ENCODE measurements at places on chromosomes 7 and 10.

DNA sequence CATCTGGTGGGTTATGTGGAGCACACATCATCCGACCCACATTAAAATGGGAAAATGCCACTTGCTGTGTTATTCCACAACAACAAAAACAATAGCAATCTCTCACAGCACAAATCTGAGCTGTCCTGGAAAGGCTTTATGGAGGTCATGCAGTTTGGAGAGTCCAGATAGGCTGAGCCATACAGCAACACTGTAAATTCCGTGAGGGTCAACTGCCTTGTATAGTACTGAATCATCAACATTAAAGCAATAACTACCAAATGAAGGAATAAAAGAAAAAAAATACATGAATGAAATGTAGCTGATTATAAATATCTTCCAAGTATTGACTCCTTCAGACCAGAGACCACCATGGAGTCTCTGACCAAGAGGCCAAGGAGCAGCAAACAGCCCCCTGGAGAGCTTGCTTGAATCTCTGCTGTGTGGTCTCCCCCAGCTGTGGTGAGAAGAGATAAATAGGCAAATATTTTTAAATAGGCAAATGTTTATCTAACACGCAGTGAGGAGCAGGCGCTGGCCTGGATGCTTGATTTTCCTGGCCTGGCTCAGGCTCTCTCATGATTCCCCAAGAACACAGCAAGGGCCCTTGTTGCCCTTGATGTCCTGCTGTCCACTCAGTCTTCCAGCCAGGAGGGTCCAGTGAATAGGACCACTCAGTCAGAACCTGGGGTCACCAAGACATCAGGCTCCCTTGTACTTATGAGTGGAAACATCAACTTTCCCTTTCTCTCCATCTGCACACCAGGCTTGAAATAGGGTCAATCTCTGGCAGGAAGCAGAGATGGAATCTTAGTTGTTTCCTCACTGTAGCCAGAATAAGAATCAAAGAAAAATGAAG is 1021.3 kb downstream of the XPNPEP1 start:
- DNase-seq = no peak

DNA sequence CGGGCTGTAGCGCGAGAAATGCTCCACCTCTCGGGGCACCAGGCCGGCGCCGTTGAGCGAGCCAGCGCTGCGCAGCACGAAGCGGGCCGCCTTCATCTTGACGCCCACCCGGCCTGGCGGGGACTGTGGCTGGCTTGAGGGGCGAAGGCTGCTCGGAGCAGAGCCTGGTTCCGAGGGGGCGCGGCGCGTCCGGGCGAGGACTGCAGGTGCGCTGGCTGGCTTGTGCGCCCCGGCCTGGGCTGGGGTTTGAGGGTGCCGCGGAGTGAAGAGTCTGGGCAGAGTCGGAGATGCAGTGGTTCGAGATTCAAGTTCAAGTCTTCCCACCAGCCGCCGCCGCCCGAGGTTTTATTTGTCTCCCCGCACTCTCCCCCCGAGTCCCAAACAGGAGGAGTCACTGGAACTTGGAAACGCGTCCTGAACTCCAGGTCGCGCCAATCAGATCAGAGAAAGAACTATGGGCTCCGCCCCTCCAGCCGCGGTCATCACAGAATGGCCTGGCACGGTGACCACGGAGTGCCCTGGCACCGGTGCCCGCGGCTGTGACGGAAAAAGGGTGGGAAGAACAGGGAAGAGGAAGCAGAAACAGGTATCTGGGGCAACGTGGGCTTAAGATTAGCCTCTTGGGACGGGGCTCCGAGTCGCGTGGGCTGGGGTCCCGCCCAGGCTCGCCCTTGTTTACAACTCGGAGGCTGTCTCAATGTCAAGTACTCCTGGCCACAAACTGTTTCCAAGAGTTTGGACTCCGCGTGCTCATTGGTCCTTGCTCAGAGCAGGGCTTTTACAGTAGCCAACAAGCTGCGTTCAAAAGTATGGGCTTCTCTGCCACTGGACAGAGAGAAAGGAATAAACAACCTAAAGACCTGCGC is at the start of gene PDK4:
Gene PDK4 (minus strand): TSS at position 319 of the 866 bp plus-strand sequence. CDS start 223 bp downstream, at position 96.
- DNase-seq = no peak

- DNase-seq = peak; percentile 81
These were observed 2.4 kb downstream of the GATA3 start for GRCh38 chr10:8056871-8057331.

GRCh38 chr7:77265666-77266065 is 66.0 kb upstream of the FGL2 start:
- peak; percentile 15 for DNase-seq

- DNase-seq = no peak
These were observed 16.6 kb upstream of the ITIH2 start for GRCh38 chr10:7686351-7687171.

DNA sequence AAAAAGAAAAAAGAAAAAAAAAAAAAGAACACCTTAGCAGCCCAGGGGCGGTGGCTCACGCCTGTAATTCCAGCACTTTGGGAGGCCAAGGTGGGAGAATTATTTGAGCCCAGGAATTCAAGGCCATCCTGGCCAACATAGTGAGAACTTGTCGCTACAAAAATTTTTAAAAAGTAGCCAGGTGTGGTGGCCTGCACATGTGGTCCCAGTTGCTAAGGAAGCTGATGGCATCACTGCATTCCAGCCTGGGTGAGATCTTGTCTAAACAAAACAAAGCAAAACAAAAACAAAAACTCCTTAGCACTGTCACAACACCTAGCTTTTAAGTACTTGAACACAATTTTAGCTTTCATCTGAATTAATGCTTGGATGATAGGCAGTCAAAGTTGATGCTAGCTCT is 86.3 kb upstream of the MKLN1 start:
- DNase-seq = no peak

DNA sequence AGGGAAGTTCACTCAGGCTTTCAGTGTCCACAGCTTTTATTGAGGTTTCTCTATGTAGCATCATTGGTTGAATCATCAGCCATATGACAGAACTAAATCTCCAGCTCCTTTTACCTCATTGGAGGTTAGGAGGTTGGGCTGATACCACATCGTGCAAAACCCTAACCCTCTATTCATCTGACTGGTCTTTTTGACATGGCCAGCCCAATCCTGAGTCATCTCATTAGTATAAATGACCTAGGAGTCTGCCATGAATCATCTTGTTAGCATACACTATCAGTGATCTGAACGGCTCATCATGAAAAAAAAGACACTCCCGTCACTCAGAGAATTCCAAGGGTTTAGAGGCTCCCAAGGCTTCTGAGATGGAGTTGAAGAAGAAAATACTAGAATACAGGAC is 669.8 kb upstream of the POT1 start:
- no peak for DNase-seq

DNA sequence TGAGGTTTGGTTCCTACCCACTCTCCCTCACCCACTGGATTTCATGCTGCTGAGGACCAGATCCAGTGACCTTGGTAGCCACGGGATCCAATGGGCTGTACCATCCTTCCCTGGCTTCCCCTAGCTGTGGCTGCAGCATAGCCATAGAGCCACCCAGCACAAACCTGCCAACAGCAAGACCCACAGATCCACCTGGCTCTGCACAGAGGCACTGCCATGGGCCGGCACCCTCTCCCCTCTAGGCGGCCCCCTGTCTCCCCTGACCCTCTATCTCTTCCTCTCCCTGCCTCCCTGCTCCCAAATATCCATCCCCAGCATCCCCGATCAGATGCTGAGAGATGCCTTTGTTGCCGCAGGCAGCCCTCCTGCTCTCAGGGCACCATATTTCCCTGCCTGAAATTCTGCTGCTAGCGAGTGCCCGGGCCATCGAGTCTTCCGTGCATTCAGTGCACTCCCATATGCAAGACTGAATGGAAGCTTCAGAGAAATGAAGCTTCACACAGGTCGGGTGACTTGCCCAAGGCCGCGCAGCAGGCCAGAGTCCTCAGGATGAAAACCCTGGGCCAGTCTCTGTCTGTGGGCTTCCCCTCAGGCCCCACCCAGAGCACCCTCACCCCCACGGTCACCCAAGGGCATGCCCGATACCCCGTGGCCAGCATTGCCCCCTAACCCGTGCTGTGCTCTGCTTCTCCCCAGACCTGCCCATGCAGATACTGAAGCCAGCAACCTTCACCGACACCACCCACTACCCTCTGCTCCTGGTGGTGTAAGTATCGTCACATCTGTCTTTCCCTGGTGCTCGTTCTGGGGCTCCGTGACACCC is 130.8 kb downstream of the PAXIP1 start:
- no peak for DNase-seq

- DNase-seq = no peak
These were observed 523.3 kb downstream of the KCNMA1 start for GRCh38 chr10:77114181-77114821.

GRCh38 chr10:42859256-42859655 is 76.7 kb downstream of the BMS1 start:
- no peak for DNase-seq

DNA sequence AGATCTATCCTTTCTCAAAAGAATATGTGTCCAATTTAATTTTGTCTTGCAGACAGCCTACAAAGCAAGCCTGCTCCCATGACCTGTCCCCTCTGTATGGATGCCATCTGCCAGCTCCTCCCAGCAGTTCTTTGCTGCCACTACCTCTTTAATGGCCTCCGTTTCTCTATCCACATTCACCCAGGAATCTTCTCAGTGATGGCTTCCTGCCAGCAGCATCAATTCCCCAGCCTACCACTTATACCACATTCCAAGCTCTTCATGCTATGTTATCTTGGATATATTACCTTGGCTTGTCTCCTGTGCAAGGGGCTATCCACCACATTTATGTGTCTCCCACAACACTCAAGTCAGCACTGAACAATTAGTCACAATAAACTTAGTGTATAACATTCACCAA is 133.2 kb downstream of the VPS50 start:
- DNase-seq = no peak

- peak; percentile 35 for DNase-seq
These were observed 711 bp downstream of the FAM221A start for GRCh38 chr7:23680414-23681405.

DNA sequence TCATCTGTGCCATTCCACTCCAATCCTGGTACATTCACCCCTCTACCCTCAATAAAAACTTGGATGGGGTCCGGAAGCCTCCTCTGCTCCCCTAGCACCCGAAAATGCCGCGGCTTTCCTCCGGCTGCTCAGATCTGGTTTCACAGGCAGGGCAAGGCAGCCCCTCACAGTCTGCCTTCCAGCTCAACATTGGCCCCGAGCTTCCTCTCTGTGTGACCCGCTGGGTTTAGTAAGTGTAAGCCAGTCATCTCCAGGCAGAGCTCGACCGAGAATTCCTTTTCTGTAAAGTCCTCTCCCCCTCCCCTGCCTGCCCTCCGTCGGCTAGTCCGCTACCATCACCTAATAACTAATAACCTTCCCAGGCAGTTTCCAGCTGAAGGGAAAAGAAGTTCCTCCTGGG is 3.4 kb downstream of the INHBA start:
- DNase-seq = no peak

DNA sequence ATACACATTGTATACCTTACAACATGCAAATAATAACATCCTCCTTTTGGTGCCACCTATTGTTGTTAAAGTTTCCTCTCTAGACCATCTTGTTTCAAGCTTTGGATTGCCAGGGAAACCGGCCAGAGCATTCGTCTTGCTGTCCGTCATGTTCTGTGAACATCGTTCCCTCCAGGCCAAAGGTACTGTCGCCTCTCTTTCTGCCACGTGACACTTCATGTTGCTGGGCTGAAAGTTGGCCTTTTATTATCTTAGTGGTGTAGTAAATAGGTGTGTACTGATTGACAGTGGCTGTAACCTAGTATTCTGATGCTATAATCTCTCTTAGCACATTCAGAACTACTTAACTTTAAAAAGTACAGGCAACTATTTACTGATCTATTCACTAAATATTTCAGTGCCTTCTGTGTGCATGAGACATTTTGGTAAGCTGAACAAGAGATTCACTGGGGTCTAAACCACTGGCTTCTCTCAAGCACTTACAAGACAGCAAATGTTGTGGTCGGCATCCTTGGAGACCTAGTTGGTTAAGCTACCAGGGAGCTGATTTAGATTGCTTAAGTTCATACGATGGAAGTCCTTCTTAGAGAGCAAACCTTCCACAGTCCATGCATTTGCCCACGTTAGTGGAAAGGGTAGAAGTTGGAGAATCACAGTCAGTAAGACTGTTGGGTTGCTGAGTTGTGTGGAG is 52.4 kb downstream of the SHH start:
- DNase-seq = no peak

- DNase-seq = no peak
These were observed 10.7 kb downstream of the NODAL start for GRCh38 chr10:70430493-70431445.

- peak; percentile 72 for DNase-seq
These were observed 26.4 kb downstream of the PRF1 start for GRCh38 chr10:70575874-70576802.

DNA sequence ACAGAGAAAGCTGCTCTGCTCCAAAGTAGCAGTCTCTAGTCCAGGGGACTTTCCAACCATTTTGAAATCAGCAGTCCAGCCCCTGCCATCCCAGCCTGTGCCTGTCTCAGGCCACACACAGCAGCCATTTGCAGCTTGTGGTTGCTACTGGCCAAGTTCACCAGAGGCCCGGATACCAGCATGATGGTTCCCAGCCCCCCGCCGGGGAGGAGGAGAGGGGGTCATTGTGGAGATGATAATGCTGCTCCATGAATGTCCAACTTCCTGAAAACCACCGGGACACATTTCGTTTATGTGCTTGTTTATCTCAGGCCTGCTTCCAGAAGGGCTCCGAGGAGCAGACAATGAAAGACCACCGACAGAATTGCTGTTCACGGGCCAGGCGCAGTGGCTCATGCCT is 160.0 kb downstream of the UBE2H start:
- DNase-seq = no peak

DNA sequence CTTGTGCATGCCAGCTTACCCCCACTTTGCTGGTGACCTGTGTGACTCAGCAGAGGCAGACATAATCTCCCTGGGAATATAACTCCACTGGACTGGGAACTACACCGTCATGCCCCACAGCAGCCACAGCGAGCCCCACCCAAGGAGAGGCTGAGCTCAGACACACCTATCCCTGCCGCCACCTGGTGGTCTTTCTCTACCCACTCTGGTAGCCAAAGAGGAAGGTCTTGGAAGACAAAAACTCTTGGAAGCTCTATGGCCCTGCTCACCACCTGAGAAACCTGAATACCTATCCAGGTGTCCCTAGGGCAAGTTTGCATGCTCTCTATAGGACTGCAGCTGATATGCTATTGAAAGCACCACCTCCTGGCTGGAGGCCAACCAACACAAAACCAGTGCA is 48.1 kb downstream of the MYO3A start:
- no peak for DNase-seq

DNA sequence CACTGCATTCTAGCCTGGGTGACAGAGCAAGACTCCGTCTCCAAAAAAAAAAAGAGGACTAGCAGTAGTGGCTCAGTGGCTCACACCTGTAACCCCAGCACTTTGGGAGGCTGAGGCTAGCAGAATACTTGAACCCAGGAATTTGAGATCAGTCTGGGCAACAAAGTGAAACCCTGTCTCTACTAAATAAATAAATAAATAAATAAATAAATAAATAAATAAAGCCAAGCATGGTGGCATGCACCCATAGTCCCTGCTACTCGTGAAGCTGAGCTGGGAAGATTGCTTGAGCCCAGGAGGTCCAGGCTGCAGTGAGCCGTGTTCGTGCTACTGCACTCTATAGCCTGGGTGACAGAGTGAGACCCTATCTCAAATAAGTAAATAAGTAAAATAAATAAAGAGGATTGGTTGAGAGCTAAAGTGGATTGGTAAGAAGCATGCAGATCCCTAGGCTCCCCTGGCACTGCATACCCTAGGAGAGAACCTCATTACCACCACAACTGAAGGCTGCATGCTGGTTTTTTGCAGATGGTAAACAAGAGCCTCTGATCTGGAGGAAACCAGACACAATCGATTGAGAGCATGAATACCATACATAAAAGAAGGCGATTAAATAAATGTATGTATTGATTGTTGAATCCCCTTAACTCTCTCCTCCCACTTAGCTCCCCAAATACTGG is 163.2 kb downstream of the REEP3 start:
- no peak for DNase-seq

- no peak for DNase-seq
These were observed 76.2 kb downstream of the TMEM26 start for GRCh38 chr10:61376908-61377368.
